ENCODE measurements at places on chromosomes 4 and X.

GRCh38 chr4:53924333-53925049 lies 139.9 kb downstream of the CHIC2 start:
- DNase-seq: no peak

GRCh38 chrX:118350706-118351105 lies 4.8 kb downstream of the WDR44 start:
- DNase-seq: no peak

- no peak for DNase-seq
Observed at GRCh38 chrX:114178126-114178525, 405.8 kb upstream of the HTR2C start.

DNA sequence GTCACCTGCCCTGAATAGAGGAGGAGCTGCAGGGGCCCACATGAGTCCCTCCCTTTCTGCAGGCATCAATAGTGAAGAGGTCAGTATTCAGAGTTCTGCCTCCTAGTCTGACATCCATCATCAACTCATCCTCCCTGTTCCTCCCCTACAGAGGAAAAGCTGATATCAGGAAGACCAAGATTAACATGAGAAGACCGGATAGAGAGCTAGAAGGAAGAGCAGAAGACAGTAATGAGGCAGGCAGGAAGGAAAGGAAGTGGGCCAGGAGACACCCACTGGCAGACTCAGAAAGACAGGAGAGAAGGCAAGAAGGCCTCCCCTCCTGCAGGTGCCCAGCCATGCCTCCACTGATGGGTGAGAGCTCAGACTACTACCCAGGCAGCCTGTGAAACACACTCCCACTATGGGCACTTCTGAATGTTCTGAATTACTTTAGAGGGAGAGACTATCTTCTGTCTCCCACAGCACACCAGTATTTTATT lies 74.6 kb downstream of the CC2D2A start:
- DNase-seq: no peak

GRCh38 chr4:186920992-186921391 lies 197.3 kb upstream of the FAT1 start:
- no peak for DNase-seq

GRCh38 chrX:10636337-10636736 lies 16.0 kb upstream of the MID1 start:
- no peak for DNase-seq

- DNase-seq: no peak
Observed at GRCh38 chr4:38016698-38017097, 56.5 kb downstream of the PTTG2 start.

GRCh38 chr4:4735870-4736269 lies 123.6 kb upstream of the MSX1 start:
- DNase-seq: no peak
